ENCODE measurements at places on chromosomes 1 and 21.

DNA sequence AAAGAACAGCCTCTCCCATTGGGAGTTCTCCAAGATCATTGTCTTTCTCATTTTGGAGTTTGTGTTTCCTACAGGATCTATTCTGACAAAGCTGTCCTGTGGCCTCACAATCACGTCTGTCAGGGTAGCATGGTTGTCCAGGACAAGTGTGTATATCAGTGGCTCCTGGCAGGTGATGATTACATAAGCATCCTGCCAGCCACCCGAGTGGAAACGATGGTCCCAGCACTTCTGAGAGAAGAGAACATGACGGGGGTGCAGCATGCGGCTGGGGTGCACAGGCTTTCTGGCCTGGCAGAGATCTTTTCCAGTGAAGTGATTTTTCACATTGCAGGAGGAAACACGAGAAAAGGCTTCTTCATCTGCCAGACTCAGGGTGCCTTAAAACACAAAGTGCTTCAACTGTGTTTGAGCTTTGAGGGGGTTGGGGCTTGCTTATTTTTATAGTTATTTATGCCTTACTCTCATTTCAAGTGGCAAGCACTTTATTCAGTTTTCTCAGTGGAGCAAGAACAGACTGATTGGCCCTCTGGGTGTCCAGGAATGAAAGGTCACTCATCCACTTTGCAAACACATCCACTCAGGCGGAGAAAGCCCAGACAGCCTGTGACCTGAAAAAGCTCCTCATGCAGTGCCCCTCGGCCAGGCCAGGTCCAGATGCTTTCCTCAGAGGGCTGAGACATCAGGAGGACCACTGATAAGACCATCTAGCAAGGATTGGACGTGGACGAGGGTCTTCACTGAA lies 186.0 kb downstream of the DUSP10 start:
- no peak for DNase-seq

DNA sequence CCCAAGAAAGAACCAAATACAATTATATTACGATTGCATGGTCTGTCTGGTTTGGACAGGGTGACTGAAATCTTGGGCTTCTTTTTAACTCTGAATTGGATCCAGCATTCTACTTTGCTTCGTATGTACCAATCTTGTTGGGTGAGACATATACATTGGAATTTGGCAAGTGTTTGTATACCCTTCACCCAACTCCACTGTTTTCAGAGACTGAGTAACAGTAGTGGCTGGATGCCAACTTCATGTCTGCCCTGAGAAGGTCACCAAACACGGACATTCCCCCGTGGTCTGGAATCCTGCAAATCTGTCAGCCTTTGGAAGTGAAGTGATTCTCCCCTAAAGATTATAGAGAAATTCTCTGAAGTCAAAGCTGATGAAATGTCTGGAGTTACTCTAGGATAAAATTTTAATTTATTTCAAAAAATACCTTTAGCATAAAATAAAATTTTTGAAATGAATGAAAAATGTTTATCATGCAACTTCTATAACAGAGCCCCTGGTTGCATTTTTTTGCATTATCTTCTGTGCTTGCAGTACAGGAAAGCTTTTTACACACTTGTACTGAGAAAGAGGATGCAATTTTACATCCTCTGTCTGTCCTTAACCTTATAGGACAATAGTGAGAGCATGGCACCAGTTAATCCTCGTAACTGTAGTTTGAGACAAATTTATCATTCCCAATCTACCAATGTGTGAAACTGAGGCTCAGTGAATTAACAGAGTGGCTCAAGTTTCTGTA lies 201.8 kb downstream of the DISC1 start:
- DNase-seq = no peak

GRCh38 chr1:160826546-160826945 lies 30.6 kb downstream of the LY9 start:
- DNase-seq = no peak

DNA sequence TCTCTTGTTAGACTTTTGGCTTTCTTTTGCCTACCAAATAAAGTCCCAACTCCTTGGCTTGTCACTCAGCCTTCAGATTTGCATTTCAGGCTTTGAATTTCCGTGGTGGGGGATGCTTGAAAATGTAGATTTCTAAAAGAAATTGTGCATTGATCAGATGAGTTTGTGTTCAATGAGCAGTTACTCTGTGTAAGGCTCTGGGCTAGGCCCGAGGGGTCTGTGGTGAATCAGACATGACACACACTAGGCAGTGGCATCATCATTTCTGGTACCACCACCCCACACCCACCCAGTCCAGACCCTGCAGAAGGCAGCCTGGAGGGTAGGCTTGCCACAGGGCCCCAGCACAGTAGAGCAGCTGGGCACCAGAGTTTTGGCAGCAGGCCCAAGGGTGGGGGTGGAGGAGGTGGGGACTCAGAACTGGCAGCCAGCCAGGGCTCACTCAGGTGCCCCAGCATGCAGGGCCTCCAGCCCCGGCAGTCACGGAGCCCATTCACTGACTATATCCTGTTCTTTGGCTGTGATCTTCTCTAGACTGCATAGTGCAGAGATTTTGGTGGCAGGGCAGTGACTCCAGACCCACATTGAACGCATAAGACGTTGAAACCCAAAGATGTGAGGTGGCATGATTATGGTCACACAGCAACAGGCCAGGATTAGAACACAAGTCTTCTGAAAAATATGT lies 97.2 kb upstream of the ARTN start:
- DNase-seq = peak; percentile 69

GRCh38 chr21:26815197-26815596 lies 30.0 kb downstream of the ADAMTS1 start:
- no peak for DNase-seq

DNA sequence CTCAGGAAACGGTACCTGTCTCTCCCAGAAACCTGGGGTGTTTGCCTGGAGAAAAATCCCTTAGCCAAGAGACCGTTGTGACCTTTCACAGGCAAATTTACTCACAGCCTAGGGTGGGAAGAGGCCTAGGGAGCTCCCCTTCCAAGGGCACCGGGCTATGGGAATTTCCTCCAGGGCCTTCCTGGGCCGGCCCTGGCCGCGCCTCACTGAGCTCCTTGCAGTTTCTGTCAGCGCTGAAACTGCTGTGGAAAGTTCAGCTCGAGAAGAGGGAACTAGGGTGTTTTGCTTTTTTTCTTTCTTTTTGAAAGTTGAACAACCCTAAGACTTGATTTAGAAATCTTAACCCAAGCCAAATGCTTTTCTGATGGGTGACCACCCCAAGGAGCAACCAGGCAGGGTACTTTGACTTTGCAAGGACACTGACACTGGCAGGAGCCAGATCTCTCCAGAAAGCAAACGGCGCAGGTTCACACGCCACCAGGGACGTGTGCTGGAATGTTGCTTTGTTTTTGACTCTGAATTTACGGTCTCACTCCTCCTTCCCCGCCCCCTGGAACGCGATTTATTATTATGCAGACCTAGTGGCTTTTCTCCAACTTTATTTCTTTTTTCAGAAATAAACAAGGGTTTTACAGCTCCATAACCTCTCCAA lies 229.6 kb upstream of the JUN start:
- DNase-seq = no peak

GRCh38 chr1:236998546-236998945 lies 5.7 kb downstream of the MT1HL1 start:
- no peak for DNase-seq

- DNase-seq = no peak
Measured at GRCh38 chr1:150534002-150534401, 15.2 kb upstream of the ADAMTSL4 start.

GRCh38 chr21:26800001-26800400 lies 45.2 kb downstream of the ADAMTS1 start:
- no peak for DNase-seq

DNA sequence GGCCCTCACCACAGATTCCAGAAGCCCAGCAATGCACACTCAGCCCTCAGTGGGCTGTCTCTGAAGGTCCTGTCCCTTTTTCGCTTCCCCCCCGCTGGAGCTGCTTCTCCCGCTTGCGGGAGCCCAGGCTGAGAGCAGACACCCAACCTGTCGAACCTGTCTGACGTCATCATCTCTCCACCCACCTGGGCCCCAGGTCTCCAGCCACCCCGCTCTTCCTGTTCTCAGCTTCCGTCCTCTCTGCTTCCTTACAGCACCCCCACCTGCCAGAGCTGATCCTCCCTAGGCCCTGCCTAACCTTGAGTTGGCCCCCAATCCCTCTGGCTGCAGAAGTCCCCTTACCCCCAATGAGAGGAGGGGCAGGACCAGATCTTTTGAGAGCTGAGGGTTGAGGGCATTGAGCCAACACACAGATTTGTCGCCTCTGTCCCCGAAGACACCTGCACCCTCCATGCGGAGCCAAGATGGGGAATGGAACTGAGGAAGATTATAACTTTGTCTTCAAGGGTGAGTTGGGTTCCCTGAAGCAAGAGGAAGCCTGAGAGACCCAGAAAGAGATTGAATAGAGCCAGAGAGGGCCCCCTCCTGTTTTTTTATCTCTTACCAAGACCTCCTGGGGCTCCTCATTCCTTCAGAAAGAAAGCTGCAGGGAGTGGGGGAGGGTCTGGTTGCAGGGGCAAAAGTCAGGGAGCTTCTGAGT lies at the start of gene RAB25:
Gene RAB25, plus strand, starts transcription at position 224 of the 700 bp plus-strand sequence. Its CDS starts 241 bp downstream, at position 465.
- no peak for DNase-seq
